ENCODE measurements at places on chromosomes 11 and 22. TPM values are rescaled to one million over a fixed set of nuclear protein-coding genes. Genes with fewer than 3 reads are reported as not detected.

DNA sequence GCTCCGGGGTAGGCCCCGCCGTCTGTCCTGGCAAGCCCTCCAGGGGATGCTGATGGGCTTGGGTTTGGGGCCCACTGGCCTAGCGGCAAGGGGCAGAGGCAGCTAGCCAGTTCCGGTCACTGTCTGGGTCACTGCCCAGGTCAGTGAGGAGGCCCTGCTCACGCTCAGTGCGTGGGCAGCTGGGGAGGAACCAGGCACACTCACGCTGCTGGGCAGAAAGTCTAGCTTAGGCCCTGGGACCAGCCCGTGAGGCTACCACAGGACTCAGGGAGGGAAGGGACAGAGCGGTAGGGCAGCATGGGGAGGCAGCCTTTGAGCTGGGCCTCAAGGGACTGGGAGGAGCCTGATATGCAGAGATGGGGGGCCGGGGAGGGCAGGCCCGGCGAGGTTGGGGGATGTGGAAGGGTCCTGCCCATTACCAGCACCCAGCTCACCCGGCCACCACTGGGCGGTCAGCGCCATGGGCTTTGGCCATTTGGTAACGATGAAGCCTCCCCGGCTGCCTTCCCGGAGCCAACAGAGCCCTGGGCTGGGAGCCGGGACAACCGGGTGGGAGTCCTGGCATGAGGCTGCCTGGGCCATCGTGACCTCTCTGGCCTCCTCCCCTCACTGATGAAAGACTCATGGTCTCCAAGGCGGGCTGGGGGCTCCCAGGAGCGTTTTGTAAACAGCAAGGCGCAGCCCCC, 14.2 kb downstream of the SHISAL1 start:
- no peak for DNase-seq

DNA sequence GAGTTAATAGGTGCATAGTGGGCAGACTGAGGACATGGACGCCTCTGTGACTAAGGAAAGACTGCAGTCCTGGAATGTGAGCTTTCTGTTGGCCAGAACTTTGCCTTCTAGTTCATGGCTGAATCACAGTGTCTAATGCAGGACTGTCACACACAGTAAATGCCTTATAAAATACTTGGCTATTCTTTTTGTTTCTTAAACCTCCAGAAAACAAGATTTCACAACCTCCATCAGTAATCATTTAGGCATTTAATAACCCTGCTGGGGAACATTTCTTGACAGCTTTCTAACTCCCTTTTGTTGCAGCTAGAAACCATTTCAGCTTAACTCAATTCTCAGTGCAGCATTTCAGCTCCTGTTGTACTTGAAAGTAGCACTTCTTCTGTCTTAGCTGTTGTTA, 335.8 kb upstream of the DDI1 start:
- DNase-seq = no peak

DNA sequence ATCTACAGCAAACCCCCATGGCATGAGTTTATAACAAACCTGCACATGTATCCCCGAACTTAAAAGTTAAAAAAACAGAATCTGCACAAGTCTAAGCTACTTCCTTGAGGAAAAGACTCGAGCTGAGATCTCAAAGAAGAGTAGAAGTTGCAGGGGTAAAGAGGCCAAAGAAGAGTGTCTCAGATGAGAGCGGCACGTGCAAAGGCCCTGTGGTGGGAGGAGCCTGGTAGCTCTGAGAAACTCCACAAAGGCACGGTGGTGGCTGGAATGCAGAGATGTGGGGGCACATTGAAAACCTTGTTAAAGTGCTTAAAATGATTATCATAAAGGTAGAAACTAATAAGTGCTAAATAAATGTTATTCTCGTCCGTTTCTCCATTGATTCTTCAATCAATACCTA, 103.2 kb upstream of the GRK3 start:
- DNase-seq = no peak

DNA sequence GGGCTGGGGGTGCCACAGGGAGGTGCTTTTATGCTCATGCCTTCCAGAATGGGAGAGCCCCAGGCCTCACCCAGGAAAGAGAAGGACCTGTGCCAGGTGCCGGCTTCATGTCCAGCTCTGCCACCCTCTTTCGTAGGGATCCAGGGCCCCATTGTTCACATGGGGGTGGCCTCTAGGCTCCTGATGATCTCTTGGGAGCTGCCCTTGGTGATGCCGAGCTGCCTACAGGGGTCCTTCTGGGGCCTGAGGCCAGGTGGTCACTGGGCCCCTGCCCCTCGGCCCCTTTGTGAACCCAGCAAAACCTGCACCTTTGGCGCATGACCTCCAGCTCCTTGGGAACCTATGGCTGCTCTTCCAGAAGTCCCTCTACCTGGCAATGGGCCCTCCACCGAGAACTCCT, 41.4 kb upstream of the SMIM38 start:
- no peak for DNase-seq

The APLP2 gene
- 217 TPM for total RNA-seq

GRCh38 chr11:45593992-45594391, 71.4 kb downstream of the CHST1 start:
- DNase-seq = no peak

The TRIM51 gene
- total RNA-seq = not detected

DNA sequence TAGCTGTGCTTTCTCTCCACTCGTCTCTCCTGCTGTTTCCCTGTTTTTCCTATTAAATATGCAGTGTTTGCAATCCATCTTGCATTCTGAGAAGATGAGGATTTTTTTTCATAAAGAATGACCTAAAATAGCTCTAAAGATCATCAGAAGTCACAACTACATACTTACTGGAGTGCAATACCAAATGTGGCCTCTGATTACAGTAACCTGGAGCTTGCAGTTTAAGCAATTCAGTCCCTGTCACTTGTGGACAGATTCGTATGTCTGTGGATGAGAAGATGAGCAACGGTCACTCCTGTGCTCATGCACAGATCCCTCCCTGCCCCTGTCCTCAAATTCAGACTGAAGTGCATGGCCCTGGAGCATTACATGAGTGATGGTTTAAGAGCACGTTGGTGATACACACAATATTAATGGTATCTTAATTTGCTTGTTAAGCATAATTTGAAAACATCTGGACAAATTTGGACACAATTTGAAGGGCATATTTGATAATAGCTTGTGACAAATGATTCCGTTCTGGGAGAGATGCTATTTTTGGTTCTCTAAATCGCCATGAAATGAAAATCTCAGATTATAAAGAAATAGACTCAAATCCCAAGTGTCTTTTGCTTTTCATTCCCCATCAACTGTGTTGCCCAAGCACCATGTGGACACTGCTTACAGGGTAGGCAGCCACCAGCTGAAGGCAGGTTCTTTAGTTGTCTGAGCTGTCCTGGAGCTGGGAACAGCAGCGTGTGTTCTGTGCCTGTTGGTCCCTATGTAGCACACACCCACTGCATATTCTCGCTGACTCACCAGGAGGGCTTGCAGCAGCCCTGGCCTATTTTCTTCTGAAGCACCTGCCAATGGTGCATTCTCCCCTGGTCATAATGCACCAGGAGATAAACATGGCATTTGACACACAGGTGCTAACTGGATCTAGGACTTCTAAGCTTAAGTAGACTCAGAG, 32.6 kb upstream of the PRAME start:
- no peak for DNase-seq

The OR8A1 gene
- total RNA-seq = not detected

- DNase-seq = no peak
Measured at GRCh38 chr11:114058026-114058706, 1.3 kb upstream of the ZBTB16 start.

DNA sequence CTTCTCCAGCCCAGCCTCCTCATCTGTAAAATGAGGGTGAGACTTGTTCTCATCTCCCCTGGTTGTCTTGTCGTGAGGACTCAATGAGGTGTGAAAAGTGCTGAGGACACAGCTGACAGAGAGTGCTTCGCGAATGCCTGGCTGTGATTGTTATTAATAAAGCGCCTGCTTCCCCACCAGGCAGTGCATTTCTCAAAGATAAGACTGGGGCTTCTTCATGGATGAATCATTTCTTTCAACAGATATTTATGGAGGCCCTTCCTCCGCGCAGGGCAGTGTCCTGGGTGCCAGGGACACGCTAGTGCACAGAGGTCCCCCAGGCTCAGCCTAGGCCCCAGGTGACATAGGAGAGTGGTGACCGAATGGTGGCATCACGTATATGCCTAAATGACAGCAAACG, 34.3 kb upstream of the SHISAL1 start:
- DNase-seq = no peak
